Upper lobe of left lung (tissue), 6 donors: ENCODE measurements at places on chromosomes 13 and 19.

DNA sequence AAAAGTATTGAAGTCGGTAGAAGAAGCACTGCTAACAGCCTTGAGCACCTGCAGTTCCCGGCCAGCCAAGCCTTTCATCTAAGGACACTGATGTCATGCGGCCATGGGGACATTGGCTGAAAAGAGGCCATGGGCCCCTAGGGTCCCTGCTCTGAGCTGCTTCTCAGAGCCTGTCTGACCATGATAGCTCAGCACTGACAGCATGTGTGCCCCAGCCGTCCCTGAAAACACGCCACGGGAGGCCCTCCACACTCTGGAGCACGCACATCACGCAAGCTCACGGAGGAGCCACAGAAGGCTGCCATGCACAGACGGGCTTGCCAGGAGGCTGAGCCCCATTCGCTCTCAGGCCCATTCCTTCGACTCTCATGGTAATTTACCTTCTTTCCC lies 51.8 kb downstream of the MLLT1 start:
- DNase-seq: no peak

DNA sequence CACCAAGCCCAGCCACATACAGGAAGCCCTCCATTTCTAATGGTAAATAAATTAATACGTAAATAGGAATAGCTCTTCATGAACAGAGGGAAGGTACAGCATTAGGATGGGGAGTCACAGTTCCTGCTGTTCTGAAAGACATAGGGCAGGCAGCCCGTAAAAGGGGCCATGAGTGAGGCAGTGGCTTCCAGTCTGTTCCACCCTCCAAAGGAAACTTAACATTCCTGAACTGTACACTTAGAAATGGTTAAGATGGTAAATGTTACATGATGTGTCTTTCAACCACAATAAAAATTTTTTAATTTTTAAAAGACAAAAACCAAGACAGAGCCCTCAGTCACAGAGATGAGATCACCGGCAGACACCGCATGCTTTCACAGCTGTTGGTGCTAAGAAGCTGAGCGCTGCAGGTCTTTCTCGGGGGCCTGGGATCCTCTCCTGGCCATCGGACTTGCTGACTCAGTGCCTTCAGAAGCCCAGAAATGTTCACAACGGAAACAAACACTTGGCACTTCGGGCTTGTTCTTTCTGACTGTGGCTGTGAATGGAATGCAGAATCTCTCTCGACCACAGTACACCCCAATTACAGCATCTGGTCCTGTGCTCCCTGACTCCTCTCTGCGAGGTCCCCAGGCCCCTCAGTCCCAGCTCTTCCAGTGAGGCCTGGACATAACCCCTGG lies 36.4 kb downstream of the EPS15L1 start:
- DNase-seq: no peak

DNA sequence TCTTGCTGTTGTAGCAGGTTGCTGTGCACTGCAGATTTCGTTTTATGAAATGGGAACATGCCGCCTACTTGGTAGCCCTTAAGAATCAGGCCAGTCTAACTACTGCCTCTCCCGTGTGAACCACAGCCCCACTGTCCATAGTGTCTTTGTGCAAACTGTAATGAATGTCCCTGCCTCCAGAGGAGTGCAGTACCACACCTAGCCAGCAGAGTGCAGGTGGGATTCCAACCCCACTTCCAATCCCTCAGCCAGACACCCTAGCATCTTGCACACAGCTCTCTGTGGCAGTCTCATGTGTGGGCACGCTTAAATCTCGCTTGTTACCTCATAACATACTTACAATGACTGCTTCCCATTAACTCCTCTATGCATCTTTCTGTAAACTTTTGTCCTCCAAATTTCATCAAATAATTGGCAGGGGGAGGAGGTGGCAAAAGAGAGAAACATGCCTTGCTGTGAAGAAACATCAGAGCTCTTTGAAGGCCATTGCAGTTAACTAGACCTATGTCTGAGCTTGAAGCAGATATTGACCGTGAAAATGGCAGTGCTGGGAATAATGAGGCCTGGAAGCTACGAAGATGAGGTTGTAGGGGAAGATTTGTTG lies 47.2 kb downstream of the ZAR1L start:
- DNase-seq: no peak

GRCh38 chr13:79686441-79686840 lies 205.5 kb downstream of the NDFIP2 start:
- no peak for DNase-seq

- no peak for DNase-seq
Observed at GRCh38 chr13:42420304-42420703, 148.4 kb downstream of the AKAP11 start.

- no peak for DNase-seq
Observed at GRCh38 chr13:33547035-33547434, 261.5 kb upstream of the STARD13 start.

DNA sequence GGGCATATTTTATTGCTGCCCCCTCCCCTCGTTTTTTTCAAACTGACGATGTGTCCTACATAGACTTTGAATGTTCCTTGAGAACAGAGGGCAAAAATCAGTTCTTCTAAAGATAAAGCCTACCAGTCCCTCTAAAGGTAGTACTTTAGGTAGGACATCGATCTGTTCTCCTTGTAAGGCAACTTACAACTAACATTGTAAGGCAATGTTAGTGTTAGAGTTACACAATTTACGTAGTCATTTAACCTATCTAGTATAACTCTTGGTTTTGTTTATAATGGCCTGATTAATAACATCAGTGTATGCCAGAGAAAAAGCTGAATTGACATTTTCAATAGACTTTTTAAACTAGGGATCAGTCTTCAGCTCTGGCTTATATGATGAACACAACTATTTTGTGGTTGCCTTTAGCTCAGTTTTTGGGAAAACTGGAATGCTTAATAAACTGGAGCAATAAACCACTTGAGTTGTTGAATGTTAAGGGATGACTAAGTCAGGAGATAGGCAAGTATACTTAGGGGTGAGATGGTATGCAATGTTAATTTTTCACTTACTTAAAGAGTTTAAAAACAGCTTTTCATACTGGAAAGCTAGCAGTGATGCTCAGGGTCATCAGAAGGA lies 2.2 kb downstream of the NDFIP2 start:
- DNase-seq: no peak

- DNase-seq: no peak
Observed at GRCh38 chr19:50912727-50913716, 1.8 kb upstream of the KLK4 start.

DNA sequence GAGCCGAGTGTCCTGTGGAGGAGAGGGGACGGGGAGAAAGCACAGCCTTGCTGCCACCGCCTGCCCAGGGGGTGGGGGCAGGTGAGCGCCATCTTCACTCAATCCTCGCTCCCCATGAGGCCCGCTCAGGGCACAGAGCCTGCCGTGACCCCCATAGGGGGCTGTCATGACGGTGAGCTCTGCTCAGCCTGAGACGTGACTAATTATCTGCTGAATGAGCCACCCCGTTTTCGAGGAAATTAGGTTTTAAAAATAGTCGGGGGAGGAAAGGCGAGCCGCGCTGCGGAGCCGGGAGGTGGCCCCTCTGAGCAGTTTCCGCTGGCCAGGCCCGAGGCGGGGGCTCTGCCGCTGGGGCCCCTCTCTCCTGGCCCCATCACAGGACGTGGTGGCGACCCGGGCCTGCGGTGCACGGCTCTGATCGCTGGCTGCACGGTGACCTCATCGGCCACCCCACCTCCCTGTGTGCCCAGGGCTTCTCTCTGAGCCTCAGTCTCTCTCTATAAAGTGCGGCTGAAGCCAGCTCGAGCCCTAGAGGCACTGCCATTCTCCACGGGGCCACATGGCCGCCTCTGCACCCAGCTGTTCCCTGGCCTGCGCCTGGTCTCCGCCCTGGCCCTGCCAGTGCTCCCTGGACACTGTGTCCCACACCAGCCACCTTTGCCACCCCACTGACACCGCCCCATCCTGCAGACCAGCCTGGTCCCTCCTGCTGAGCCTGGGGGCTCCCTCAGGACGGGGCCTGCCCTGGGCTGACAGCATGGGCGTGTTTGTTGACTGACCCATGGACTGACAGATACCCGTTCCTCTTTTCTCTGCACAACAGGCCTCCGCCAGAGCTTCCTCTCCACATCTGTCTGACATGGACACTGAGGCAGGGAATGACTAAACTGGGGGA lies 28.3 kb downstream of the PIP5K1C start:
- DNase-seq: peak; percentile 81

- no peak for DNase-seq
Observed at GRCh38 chr19:45701676-45702075, 9.2 kb downstream of the QPCTL start.

DNA sequence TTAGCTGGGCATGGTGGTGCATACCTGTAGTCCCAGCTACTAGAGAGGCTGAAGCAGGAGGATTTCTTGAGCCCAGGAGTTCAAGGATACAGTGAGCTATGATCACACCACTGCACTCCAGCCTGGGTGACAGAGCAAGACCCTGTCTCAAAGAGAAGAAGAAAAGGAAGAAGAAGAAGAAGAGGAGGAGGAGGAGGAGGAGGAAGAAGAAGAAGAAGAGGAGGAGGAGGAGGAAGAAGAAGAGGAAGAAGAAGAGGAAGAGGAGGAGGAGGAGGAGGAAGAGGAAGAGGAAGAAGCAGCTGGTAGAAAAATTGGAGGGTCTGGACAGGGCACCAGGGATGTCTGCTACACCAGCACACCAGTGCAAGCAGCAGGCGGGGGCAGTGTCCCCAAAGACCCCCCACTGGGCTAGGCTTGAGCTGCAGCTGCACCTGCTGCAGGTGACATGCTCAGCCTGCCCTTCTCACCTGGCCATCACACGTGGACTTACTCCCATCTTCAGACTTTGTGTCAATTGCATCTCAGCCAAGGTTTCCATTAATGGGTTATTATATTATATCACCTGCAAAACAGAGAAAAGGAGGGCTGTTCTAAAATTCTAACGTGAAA lies 180.9 kb upstream of the ZNF507 start:
- peak; percentile 14 for DNase-seq
